ENCODE measurements at places on chromosomes 2 and 18.

DNA sequence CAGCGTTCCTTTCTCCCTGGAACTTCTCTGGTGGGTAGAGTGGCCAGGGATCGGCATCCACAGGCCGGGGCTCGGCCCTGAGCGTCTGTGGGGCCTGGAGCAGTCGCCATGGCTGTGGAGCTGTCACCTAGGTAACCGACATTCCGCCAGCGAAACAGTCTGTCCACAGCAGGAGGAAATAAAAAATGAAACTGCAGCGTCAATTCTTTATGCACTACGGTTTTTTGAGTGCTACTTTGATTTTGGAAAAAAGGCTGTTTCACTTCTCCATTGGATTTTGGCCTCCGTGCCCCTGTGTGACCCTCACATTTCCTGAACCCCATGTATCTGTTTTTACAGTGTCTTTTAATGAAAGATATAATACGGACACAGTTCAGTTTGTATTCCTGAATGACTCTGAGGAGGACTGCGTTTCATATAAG lies 163.4 kb downstream of the LDLRAD4 start:
- DNase-seq: no peak

DNA sequence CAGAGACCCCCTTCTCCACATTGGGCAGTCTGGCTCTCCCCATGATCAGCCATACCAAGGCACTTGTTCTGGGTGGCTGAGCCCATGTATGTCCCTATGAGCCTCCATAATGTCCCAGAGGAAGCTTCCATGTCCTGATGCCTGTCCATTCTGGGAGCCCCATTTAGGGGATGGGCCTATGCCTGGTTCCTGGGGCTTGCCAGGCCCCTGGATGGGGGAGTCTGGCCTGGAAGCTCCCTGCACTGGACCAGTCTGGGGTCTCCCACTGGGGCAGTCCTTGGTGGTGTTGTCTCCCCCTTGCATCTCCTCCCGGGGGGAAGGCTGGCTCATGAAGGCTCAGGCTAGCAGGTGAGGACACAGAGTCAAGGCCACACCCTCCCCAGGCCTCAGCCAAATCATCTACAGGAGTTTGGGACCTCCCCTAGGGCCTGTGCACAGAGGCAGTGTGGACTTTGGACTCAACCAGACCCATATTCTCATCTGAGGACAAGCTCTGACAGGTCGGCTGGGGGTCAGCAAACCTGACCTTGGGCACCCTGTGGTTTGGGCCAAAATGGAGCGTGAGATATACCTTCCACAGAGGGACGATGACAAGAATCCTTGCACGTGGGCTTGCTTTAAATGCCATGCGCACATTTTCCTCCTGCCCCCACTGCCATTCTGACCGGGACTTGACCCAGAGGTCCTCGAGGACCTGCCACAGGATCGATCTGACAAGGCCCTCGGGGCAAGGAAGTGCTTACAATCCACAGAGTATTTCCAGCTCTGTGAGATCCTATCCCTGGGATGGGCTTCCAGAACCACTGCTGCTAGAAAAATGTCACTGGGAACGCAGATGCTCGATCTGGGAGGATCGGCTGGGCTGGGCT lies 38.8 kb downstream of the INHBB start:
- DNase-seq: no peak

DNA sequence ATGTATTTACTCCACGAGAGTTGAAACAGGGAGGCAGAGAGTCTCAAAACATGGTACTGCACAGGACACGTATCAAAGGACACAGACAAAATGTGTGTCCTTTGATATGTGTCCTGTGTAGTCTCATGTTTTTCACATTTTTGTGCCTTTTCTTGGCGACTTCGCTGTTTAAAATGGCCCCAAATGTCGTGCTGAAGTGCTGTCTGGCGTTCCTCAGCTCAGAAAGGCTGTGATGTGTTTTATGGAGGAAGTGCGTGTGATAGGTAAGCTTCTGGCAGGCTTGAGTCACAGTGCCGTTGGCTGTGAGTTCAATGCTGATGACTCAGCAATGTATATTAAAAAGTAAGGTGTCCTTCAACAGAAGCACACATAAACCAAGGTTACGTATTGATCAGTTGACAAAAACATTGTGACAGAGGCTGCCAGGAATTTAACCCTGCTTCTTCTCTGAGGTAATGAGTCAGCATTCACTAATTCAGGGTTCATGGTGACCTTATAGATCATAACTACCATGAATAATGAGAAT lies 78.2 kb downstream of the DYSF start:
- DNase-seq: no peak

DNA sequence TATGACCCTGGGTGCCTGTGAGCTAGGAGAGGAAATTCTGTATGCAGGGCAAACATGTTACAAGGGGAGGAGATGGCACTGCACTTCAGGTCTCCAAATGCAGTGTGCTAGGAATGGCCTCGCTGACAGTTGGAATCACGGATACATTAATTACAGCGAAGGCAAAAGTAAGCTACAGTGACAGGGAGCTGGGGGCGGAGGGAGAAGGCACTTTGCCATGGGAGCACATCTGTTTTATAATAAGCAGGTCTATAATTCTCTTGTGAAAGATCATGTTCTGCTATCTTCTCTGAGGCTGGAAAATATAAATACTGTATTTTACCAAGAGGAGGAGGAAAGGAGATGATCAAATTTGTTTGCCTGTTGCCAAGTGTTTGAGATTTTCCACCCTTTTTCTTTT lies 56.3 kb upstream of the FZD5 start:
- DNase-seq: no peak

DNA sequence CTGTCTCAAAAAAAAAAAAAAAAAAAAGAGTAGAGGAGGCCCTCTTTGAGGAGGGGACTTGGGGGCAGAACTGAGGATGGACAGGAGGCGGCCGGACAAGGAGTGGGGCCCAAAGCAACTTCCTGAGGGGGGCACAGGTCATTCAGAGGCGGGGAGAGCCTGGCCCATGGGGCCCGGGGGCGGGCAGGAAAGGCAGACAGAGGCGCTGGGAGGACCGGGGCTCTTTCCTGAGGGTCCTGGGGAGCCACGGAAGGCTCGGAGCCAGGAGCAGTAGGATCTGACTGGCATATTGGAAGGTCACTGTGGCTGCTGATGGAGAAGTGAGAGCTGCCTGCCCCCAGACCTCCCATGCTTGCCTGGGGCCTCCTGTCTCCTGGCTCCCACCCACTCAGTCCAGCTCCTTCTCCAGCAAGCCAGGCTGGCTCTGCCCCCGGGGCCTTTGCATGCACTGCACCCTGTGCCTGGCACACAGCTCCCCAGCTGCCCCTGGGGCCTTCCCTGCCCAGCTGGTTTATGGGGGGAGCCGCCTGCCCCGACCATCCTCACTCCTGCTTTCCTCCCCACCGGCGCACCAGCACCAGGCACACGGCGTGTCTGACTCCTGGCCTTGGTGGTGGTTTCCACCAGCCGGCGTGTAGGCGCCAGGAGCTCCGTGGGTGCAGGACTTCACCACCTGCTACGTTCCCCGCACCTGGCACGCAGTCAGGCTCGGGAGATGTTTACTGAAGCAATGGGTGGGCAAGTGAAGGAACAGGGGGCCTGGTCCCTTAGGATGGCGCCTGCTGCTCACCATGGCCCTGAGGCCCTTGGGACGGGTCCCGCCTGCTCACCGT lies 5.6 kb downstream of the ESPNL start:
- no peak for DNase-seq

- no peak for DNase-seq
Measured at GRCh38 chr2:149715005-149715592, 127.5 kb upstream of the MMADHC start.

- DNase-seq: no peak
Measured at GRCh38 chr2:33313039-33313438, 163.4 kb upstream of the RASGRP3 start.

DNA sequence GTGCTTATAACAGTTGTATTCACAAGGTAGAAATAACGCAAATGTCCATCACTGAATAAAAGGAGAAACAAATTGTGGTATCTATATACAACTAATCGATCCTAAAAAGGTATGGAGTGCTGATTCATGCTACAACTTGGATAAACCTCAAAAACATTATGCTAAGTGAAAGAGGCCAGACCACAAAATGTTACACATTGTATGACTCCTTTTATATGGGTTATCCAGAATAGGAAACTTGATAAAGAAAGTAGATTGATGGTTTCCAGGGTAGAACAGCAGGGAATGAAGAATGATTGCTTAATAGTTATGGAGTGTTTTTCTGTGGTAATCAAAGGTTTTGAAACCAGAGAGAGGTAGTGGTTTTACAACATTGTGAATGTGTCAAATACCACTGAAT lies 432.2 kb upstream of the TRIB2 start:
- no peak for DNase-seq

DNA sequence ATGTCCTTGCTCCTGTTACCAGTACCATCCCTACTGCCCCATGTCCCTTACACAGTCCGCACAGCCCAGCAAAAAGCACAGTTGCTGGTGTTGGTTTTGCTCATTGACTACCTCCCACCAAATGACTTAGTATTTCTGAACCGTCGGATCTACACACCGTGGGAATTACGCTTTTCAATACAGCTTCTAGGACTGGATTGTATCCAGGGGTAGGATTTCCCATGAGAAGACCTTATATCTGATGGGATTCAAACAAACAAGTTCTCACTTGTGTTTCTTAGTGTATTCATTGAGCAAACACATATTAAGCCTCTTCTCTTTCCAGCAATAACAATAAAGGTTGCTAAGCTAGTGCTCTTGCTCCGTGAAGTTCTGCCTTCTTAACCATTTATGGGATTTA lies 25.8 kb downstream of the TRAPPC12 start:
- DNase-seq: no peak

GRCh38 chr2:127217470-127218325 lies 2.4 kb downstream of the CYP27C1 start:
- no peak for DNase-seq

GRCh38 chr2:162390801-162391200 lies 46.9 kb downstream of the GCA start:
- DNase-seq: no peak

DNA sequence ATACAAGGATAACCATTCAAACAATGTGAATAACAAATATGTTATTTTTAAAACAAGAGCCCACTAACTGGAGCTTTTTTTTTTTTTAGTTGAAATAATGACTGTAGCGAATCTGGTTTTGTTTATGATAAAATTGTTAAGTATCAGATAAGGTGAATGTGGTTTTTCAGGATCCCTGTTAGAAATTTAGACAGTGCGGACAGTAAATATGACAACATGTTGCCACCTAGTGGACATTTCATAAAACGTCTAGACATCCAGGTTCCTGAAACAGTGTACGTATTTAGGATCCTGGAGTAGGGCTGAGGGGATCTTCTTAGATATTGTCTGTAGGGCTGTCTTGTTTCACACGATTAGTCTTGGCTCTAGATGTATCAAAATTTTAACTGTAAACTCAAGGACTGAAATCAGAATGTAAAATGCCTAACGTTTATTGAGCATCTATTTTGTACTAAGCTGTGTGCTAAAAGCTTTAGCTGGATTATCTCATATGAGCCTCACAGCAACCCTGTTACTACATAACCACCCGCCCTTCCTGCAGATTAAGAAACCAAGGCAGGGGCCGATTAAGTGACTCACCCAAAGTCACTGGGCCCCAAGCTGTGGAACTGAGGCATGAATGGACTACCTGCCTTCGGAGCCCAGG lies 23.9 kb upstream of the CCDC68 start:
- no peak for DNase-seq

DNA sequence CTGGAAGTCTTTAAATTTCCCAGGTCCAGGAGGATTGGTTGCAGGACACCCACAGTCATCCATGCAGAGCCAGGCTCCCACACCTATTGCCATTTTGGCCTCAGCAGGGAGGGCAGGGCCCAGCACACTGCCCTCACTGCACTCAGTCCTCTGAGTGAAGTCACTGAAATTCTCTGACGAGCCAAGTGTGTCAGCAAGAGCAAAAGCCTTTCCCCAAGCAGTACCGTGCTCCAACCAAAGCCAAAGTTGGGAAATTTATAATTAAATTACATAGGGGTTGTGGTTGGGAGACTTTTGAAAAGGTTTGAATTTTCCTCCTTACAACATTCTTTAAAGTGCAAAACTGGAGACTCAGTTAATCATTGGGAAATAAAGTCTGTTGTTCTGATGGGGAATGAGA lies 98.5 kb upstream of the CD226 start:
- no peak for DNase-seq

- DNase-seq: no peak
Measured at GRCh38 chr2:96687266-96687665, 44.7 kb downstream of the FER1L5 start.

GRCh38 chr2:168139852-168140251 lies 107.5 kb downstream of the STK39 start:
- DNase-seq: no peak

DNA sequence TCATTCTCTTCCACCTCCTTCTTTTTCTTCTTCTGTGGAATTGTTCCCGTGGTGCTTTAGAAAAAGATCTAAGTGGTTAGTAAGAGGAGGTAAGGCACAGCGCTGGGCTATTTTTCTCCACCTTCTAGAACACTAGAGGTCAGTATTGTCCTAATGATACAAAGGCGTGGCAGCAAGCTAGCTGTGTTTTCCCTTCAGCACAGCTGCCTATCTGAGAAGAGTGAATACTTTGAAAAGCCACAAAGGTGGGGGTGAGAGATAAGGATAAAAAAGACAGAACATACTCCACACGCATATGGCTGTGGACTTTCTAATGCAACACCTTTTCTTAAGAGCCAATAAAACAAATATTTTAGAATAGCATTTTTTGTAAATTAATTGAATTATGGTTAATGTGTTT lies 2.1 kb downstream of the CNTNAP5 start:
- DNase-seq: no peak

- DNase-seq: no peak
Measured at GRCh38 chr18:13260935-13261640, 42.5 kb downstream of the LDLRAD4 start.

- no peak for DNase-seq
Measured at GRCh38 chr2:185208261-185208660, 530.3 kb upstream of the FSIP2 start.

- DNase-seq: no peak
Measured at GRCh38 chr2:9333591-9334171, 89.6 kb downstream of the ITGB1BP1 start.

All from activated naive CD8-positive, alpha-beta T cell treated with anti-CD3 and anti-CD28 coated beads, Interleukin-2, amount 50 U/mL, for 16 hours (primary cell).